ENCODE measurements at places on chromosomes 5 and 9.

DNA sequence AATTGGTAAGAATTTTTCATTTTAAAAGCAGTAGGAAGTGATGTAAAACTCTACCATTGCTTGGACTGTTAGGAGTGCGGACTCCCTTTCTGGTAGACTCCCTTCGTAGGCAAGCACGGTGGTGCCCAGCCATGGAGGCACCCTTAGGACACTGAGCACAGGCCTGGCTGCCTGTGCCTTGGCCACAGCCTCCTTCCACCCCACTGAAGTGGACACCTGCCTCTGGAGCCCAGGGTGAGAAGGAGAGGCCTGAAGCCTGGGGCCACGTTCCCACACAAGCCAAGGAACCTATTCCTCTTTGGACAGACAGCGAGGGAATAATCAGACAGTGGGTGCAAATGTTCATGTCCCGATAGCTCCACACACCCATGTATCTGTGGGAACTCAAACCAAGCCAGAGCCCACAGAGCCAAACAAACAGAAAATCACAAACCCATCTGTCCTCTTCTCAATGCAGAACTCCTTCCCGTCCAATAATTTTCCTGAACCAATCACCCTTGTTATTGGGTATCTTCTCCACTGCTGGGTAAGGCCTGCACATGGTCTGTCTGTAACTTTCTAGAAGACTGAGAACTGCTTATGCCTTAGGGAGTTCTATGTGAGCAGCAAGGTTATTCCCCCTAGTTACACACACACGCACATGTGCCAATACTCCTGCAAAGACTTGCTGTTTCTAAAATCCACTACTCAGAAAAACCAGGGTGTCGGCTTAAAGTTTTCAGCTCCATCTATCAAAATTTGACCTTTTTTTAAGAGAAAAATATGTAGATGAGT is 45.2 kb downstream of the UBE2QL1 start:
- DNase-seq, result no peak

- DNase-seq, result no peak
Measured at GRCh38 chr9:19423163-19423562, 14.4 kb downstream of the ACER2 start.

DNA sequence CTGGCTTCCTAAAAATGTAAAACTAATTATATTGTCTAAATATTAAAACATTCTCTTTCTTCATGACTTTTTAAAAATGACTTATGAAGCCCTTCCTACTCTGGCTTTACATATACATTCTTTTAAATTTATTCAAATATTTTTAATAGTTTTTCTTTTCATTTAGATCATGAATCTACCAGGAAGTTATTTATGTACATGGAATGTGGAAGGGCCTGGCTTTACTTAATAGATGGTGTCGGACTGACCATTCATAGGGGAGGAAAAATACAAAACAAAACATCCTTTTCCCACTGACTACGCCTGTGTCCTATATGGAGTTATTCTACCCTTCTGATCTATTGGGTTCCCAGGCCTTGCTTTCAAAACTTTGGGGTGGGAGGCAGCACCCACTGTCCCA is 129.8 kb downstream of the MACROH2A1 start:
- no peak for DNase-seq

DNA sequence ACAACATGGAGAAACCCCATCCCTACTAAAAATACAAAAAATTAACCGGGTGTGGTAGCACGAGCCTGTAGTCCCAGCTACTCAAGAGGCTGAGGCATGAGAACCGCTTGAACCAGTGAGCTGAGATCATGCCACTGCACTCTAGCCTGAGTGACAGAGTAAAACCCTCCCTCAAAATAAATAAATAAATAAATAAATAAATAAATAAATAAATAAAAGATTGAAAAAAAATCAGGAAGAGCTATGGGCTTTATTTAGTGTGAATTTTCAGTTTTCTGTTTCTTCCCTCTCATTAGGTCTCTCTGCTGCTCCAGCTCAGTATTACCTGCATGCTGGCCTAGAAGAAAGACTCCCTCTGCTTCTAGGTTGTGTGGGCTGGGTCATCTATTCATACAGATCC is 47.8 kb upstream of the TRMT10B start:
- no peak for DNase-seq

DNA sequence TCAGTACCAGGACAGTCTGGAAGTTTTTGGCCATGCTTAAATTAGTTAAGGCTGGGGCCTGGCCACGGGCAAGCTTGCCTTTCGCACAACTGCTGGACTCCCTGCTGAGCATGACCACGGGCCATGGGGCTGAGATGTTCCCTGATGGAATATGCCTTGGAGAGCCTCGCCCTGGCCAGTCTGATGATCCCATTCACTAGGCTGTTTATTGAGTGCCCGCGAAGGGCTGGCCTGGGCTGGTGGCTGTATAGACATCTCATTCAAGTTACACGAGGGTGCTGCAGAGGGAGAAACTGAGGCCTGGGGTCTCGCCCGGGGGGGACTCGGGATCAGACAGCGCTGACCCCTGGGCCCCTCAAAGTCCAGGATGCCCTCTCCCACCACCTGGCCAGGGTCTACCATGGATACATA is 7.8 kb upstream of the RXRA start:
- no peak for DNase-seq

DNA sequence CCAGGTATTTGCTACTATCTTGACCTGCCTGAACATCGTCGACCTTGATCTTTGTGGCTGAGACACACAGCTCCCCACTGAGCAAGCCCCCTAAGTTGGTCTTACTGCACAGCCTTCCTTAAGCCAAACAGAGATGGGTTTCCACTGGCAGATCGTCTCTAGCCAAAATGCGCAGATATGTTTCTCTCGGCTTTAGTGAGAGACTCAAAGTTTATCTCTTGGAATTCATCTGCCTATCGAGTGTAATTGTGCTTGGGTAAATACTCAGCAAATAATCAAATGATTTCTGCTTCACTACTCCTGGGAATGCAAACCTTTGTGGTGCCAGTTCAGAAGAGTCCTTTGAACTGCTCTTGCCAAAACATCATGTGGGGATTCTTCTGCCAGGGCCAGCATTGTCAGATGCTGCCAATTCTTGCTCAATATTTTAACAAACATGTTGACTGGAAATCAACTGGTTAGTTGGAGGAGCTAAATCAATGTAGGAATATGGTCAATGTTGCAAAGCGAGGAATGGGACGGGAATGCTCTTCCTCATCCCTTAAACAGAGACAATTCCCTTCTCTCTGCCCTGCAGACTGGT is 141.2 kb upstream of the SLC28A3 start:
- DNase-seq, result no peak

DNA sequence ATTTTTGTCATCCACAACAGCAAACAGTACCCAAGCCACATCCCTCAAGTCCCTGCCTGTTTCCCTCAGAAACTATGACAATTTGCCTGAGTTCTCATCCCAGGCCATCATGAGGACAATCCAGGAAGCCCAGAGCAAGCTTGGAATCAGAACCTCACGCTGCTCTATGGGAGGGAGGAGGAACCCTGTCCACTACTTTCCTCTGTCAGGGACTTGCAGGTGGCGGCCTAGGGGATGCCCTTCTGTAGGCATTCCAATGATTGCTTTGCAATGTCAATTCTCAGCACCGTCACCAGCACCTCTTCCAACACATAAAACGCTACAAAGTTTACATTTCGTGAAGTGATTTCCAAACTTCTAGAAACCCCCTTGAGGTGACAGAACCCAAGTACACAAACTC is 170.4 kb upstream of the FSTL4 start:
- no peak for DNase-seq

- DNase-seq, result no peak
Measured at GRCh38 chr5:180129291-180130190, 58.0 kb upstream of the RNF130 start.

DNA sequence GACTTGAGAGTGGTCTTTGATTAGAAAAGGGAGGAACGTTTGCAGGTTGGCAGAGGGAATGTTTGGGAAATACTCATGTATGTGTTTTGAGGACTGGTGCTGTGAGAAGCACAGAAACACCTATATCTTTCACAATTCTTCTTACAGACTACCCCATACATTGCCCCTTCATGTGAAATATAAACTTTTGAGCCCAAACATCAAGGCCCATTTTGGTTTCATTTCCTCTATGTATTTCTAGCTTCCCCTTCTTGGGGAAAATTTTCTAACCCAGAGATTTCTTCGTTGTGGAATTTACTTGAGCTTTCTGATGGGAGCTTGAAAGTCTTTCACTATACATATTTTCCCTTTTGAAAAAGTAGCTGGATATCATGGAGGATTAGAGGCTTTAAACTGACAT is 67.6 kb downstream of the FYB1 start:
- DNase-seq, result no peak

DNA sequence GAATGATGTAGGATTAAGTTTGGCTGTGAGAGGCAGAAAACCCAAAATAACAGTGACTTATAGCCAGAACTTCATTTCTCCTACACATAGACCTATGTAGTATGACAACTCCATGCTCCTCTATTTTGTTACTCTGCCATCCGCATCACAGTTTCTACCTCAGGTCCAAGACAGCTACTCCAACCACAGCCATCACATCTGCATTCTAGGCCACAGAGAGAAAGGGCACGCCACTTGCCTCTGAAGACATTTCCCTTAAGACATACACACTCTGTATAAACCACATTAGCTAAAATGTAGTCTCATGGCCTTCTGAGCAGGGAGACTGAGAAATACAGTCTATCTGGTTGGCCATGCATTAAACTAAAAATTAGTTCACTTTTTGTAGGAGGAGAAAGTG is 10.0 kb downstream of the SPINK4 start:
- DNase-seq, result no peak

DNA sequence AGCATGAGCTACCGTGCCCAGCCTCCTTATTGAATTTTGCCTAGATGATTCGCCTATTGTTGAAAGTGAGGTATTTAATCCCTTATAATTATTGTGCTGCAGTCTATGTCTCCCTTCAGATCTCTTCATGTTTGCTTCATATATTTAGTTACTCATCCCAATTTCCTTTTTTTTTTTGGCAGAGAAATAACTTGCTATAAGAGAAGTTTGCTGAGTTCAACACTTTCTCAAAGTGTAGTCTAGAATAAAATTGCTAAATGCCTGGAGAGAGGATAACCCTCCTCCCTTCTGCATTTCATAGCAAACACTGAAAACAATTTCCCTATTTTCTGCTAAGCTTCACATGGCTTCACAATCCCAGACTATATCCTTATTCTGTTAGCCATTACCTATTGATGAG is 136.6 kb upstream of the CD180 start:
- DNase-seq, result no peak

GRCh38 chr9:70581214-70581954 is 166.9 kb upstream of the KLF9 start:
- DNase-seq, result no peak

DNA sequence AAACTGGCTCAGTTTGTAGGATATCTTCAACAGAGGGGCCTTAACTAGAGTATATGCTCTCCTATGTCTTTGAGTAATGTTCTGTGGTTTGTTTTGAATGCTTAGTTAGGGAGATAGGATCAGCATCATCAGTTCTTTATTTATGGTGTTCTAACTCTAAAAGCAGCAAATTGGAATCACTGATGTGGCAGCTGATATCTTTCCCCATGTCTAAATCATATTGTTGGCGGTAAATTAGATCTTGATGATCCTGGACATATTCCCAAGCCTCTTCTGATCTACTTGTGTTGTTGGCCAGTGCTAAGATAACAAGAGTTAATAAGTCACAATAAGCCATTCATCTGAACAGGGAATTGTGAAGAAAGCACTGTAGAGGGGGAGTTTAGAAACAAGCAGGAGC is 332.4 kb upstream of the DAB2 start:
- DNase-seq, result no peak

GRCh38 chr9:90890146-90890810 is 88.7 kb downstream of the SYK start:
- no peak for DNase-seq

DNA sequence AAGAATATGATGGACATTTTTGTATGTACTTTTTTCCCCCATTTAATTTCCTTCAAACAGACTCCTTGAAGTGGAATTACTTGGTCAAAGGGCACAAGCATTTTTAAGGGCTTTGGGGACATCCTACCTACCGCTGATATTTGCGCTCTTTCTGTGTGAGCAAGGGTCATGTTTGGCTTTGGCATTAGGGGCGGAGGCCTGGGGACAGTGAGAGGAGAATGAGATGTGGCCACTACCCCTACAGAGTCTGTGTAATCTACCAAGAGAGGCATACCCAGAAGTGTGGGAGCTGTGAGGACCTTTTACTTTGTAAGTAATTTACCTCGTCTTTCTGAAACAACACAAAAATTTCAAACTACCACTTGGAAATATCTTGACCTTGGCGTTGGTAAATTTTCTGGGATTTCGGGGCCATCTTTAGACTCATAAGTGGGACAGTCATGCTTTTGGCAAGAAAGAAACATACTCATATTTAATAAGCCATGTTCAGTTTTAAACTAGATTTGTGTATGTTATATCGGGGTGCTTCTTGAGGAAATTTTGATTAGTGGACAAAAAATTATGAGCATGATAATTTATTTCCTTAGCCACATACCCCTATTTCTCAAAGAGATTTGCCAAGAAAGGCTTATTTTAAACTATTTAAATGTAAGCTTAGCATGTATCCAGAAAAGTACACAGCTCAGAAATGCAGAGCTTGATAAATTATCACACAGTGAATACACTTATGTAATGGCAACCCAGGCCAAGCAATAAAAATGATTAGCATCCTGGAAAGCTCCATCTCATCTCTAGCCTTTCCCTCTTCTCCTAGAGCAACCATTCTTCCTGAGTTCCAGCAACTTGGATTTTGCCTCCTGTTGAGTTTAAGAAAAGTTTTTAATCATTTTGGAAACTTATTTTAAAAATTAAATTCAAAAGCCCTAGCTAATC is 63.6 kb downstream of the ARHGAP26 start:
- no peak for DNase-seq

DNA sequence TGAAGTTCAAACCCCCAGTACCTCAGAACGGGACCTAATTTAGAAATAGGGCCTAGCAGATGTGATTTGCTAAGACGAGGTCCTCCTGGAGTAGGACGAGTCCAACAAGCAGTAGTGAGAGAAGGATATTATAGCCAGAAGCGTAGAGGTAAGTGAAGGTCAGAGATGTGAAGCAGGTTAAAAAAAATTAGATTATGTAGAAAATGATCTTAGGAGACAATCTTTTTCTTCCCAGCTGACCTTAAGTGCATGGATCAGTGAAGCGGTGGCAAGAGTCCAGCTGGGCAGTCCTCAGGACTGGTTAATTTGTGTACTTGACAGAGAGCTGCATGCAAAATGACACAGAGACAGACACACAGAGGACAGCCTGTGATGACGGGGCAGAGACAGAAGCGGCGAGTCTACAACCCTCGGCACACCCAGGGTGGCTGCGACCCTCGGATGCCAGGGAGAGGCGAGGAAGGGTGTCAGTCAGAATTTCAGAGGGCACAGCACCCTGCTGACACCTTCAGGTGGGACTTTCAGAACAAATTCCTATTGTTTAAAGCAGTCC is 131.4 kb upstream of the IRX4 start:
- DNase-seq, result no peak

DNA sequence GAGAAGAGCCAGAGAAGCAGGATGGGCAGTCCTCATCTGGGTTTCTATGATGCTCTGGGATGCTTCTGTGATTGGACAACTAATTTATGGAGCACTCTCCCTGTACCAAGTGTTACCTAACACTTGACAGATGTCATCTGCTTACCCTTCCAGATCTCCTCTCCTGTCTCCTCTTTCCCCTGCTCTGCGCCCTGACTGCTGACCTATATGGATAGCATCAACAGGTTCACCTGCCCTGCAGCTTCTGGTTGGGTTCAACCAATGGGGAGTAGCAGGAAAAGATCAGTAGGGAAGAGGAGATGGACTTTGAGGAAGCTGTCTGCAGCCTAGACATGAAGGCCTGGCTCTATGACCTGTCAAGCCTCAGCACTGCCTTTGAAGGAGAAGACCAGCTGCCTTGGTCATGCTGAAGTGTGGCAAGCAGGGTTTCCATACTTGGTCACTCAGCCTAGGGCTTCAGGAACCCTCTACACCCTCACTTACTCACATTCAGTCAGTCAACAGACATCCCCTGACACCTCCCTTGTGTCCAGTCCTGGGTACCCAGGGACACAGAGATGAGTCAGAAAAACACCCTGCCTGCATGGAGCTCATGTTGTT is 11.3 kb upstream of the P4HA2 start:
- no peak for DNase-seq
